HFFc6 (cell line): ENCODE measurements at places on chromosomes 1 and 21.

GRCh38 chr1:82455342-82455741, 654.6 kb downstream of the ADGRL2 start:
- no peaks in the 10 kb centered on the region for H3K36me3 ChIP-seq
- no peak overlapping the region for H3K4me3 ChIP-seq
- H3K4me1 ChIP-seq = no peaks in the 10 kb centered on the region
- H3K27ac ChIP-seq = no peak overlapping the region
- H3K27me3 ChIP-seq = no peaks in the 10 kb centered on the region

GRCh38 chr1:12376236-12377045, 146.6 kb downstream of the VPS13D start:
- H3K36me3 ChIP-seq = peaks cover 23% of the 10 kb centered on the region
- no peaks in the 10 kb centered on the region for H3K4me1 ChIP-seq
- H3K4me3 ChIP-seq = no peak overlapping the region
- H3K27me3 ChIP-seq = no peaks in the 10 kb centered on the region; the same call in 1 of the 2 replicates
- H3K27ac ChIP-seq = no peak overlapping the region
- no peak for DNase-seq

GRCh38 chr21:28421716-28422524, 570.8 kb downstream of the LTN1 start:
- DNase-seq = peak; percentile 18
- no peaks in the 10 kb centered on the region for H3K27me3 ChIP-seq
- no peak overlapping the region for H3K4me3 ChIP-seq
- H3K4me1 ChIP-seq = peaks cover 55% of the 10 kb centered on the region
- no peaks in the 10 kb centered on the region; the same call in 1 of the 2 replicates for H3K36me3 ChIP-seq
- peak overlapping the region; percentile 81 for H3K27ac ChIP-seq

- H3K36me3 ChIP-seq = no peaks in the 10 kb centered on the region
- no peak for DNase-seq
- no peak within 1 kb of the TSS for H3K27ac ChIP-seq
- peaks cover 6% of the 10 kb centered on the region; the same call in 1 of the 2 replicates for H3K4me1 ChIP-seq
- H3K27me3 ChIP-seq = peaks cover 3% of the 10 kb centered on the region
Observed at GRCh38 chr1:220690140-220691052, at the start of gene C1orf115. Gene C1orf115, plus strand, starts transcription at chr1:220690363. Its CDS starts 40 bp downstream, at chr1:220690403.

- H3K4me1 ChIP-seq = peaks cover 52% of the 10 kb centered on the region
- no peaks in the 10 kb centered on the region for H3K27me3 ChIP-seq
- DNase-seq = no peak
- peaks cover 2% of the 10 kb centered on the region; the same call in 1 of the 2 replicates for H3K36me3 ChIP-seq
- no peak overlapping the region for H3K4me3 ChIP-seq
Observed at GRCh38 chr1:170318141-170318540, 172.4 kb downstream of the NTMT2 start.

GRCh38 chr1:203121186-203122015, 6.1 kb upstream of the ADORA1 start:
- no peak overlapping the region for H3K4me3 ChIP-seq
- no peak for DNase-seq
- no peaks in the 10 kb centered on the region for H3K36me3 ChIP-seq
- H3K27me3 ChIP-seq = peaks cover 41% of the 10 kb centered on the region

GRCh38 chr1:2974701-2975301, 46.5 kb upstream of the ACTRT2 start:
- no peaks in the 10 kb centered on the region for H3K4me1 ChIP-seq
- no peak for DNase-seq
- no peak overlapping the region for H3K27ac ChIP-seq
- no peak overlapping the region for H3K4me3 ChIP-seq

GRCh38 chr1:230797942-230798365, 50.8 kb downstream of the CAPN9 start:
- H3K4me1 ChIP-seq = no peaks in the 10 kb centered on the region
- H3K27ac ChIP-seq = no peak overlapping the region
- peaks cover 8% of the 10 kb centered on the region for H3K27me3 ChIP-seq
- H3K36me3 ChIP-seq = no peaks in the 10 kb centered on the region
- H3K4me3 ChIP-seq = no peak overlapping the region; the same call in 1 of the 2 replicates
